Nephron progenitor cell (in vitro differentiated cells): ENCODE measurements at places on chromosomes 7 and 10.
A peak's percentile ranks its signal among the peaks of the same experiment; 100 is the strongest.

DNA sequence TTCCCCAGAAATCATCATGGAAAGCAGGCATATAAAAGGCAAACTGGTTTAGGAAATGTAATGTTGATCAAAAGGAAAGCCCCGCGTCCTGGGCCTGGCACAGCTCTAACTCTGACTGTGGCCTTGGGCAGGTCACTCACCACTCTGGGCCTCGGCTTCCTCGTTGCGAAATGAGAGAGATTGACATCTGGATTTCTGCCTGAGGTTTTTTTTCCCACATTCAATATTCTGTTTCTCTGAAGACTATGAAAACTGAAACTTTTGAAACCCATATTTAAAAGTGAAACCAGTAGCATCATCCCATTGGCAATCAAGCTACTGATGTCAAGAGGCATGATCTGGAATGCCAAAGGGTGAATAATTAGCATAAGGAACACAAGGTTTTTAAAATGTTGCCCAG, 369.7 kb upstream of the NPVF start:
- H3K4me3 ChIP-seq, result no peak overlapping the region
- H3K4me1 ChIP-seq, result peaks cover 53% of the 10 kb centered on the region
- peak overlapping the region; percentile 96 for H3K27ac ChIP-seq

DNA sequence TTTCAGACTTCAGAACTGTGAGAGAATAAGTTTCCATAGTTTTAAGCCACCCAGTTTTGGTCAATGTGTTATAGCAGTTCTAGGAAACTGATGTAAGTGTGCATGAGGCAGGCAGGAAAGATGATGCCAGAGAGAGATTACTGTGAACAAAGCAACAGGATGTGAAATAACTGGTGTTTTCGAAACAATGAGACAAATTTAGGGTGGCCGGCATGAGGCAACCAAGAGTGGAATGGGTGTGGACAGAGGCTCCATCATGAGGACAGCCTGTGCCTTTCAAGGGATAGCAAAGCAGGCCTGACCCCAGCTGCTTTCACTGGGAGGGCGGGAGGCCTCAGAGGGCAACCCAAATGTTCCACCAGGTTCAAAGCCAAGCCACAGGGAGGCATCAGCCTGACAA, 67.3 kb upstream of the UCN3 start:
- H3K36me3 ChIP-seq, result no peaks in the 10 kb centered on the region
- no peak overlapping the region for H3K4me3 ChIP-seq
- no peak for DNase-seq
- H3K4me1 ChIP-seq, result peaks cover 19% of the 10 kb centered on the region

DNA sequence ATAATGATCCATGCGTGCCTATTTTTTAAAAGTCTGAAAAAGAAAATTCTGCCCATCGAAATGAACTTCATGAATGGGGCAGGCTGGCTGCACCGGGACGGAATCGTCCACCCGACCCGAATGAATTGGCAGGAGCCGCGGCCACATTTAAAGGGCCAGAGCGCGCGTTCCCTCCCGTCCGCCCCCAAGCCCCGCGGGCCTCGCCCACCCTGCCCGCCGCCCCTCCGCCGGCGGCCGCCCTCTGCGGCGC, 319 bp upstream of the GATA3 start:
- H3K4me1 ChIP-seq, result peaks cover 61% of the 10 kb centered on the region
- H3K4me3 ChIP-seq, result peak overlapping the region; percentile 87
- H3K27ac ChIP-seq, result no peak overlapping the region
- no peak for DNase-seq

DNA sequence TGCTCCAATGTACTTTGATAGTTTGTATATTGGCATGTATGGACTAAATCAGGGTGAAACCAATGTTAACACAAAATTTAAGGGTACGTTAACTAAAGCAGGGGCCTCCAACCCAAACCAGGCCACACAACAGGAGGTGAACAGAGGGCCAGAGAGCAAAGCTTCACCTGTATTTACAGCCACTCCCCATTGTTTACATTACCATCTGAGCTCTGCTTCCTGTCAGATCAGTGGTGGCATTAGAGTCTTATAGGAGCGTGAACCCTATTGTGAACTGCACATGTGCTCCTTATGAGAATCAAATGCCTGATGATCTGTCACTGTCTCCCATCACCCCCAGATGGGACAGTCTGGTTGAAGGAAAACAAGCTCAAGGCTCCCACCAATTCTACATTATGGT, 62.0 kb upstream of the SCIN start:
- H3K4me1 ChIP-seq, result no peaks in the 10 kb centered on the region
- no peak for DNase-seq
- H3K27ac ChIP-seq, result no peak overlapping the region

DNA sequence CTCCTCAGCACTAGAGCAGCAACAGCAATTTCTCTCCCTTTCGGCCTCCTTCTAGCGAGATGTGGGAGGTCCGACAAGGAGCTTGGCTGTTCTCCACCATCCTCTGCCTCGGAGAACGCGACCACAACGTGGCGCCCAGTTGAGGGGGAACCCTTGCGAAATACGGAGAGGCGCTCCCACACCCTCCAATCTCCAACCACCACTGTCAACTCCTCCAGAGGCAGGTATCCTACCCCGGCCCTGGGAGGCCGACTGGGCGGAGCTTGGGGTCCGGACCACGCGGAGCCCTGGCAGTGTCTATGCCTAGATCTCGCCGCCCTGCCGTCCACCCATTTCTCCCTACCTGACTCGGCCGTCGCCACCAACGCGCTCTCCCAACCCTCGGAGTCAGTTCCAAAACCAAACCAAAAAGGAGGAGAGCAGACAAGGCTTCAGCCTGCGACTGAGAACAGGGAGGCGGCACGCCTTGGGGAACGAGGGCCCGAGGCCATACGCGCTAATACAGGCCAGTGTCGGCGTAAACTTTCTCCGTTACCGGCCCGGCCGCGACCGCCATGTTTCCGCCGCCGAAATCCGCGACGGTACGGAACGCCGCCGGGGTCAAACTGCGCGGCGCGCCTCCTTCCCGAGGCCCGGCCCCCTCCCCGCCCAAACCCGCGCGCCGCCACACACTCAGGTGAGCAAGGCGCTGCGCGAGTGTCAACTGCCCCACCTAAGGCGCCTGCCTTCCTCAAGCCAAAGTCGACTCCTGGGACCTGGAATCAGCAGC, at the start of gene TMEM168:
Gene TMEM168, minus strand, starts transcription at position 577 of the 769 bp plus-strand sequence. CDS start 5,568 bp downstream, outside the sequence.
- peak within 1 kb of the TSS; percentile 12 for H3K27ac ChIP-seq
- peak within 1 kb of the TSS; percentile 91 for H3K4me3 ChIP-seq
- no peaks in the 10 kb centered on the region for H3K27me3 ChIP-seq
- peaks cover 19% of the 10 kb centered on the region for H3K4me1 ChIP-seq
- peak; percentile 79 for DNase-seq
- H3K36me3 ChIP-seq, result peaks cover 23% of the 10 kb centered on the region

DNA sequence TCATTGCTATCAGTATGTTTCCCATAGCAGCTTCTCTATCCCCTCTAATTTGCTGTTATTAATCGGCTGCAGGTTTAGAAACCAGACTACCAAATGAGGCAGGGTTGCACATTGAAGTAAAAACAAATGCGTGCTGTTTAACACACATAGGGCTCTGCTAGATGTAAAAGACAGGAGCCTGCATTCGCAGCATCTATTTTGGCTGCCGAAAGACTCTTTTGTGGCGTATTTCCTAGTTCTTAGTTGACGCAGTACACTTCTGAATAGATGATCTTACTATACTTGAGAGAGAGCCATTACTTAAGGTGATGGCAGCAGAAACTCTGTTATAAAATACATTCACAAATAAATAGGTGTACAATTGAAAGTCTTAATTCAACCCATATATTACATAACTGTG, 21.4 kb downstream of the SGCE start:
- H3K27ac ChIP-seq, result no peak overlapping the region
- H3K36me3 ChIP-seq, result peaks cover 15% of the 10 kb centered on the region
- no peak for DNase-seq
- no peak overlapping the region for H3K4me3 ChIP-seq
- no peaks in the 10 kb centered on the region for H3K27me3 ChIP-seq

GRCh38 chr10:67487906-67488619, 207.9 kb downstream of the CTNNA3 start:
- DNase-seq, result no peak
- H3K27me3 ChIP-seq, result peaks cover 4% of the 10 kb centered on the region
- no peaks in the 10 kb centered on the region for H3K36me3 ChIP-seq
- H3K27ac ChIP-seq, result no peak overlapping the region

GRCh38 chr10:26378861-26379294, 59.3 kb upstream of the APBB1IP start:
- peaks cover 17% of the 10 kb centered on the region for H3K4me1 ChIP-seq
- H3K4me3 ChIP-seq, result no peak overlapping the region
- peaks cover 12% of the 10 kb centered on the region for H3K27me3 ChIP-seq
- H3K36me3 ChIP-seq, result no peaks in the 10 kb centered on the region
- H3K27ac ChIP-seq, result no peak overlapping the region
- no peak for DNase-seq

- peaks cover 5% of the 10 kb centered on the region for H3K36me3 ChIP-seq
- H3K27me3 ChIP-seq, result no peaks in the 10 kb centered on the region
- no peak overlapping the region for H3K27ac ChIP-seq
Observed at GRCh38 chr7:7870555-7870954, 98.0 kb upstream of the GLCCI1 start.

DNA sequence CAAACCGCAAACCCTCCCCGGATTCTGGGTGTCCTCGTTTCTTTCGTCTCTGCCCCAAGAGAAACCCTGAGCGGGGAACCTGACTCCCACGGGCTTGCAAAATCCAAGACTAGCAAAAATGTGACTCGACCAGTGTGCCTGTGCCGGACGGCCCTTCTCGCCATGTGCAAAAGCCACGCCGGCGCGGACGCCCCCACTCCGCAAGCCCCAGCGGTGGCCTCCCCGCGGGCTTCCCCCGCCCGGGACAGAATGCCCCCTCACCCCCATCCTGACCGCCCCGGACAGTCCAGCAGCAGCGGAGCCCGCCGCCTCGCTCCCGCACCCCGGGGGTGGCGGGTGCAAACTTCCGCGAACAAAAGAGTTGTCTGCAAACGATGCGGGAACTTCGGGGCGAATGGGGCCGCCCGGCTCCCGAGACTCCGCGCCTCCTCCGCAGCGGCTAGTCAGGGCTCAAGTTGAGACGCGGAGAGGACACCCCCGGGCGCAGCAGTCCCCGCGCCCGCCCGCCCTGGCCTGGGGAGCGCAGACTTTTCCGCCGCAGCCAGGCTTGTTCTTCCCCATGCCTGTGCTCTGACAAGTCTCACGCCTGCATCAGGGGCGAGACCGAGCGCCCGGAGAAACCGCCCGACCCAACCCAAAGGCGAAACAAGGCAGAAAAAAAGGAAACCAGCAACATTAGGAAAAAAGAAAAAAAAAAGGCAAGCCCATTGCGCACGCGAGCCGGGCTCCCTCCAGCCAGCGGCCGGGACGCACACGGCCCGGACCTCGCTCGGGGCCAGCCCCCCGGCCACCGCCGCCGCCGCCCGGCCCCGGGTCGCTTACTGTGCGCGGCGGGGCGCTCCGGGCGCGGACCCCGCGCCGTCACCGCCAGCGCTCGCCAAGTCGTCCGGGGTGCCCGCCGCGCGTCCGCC, 732 bp downstream of the FAM53B start:
- peak overlapping the region; percentile 90 for H3K27ac ChIP-seq
- H3K4me3 ChIP-seq, result peak overlapping the region; percentile 97
- peaks cover 63% of the 10 kb centered on the region for H3K4me1 ChIP-seq
- peaks cover 4% of the 10 kb centered on the region for H3K27me3 ChIP-seq
- no peaks in the 10 kb centered on the region for H3K36me3 ChIP-seq
- DNase-seq, result peak; percentile 52

- peaks cover 13% of the 10 kb centered on the region for H3K27me3 ChIP-seq
- no peaks in the 10 kb centered on the region for H3K4me1 ChIP-seq
Observed at GRCh38 chr7:26143298-26144048, 8.5 kb upstream of the NFE2L3 start.

GRCh38 chr7:103343758-103344452, 662 bp downstream of the DNAJC2 start:
- peaks cover 34% of the 10 kb centered on the region for H3K36me3 ChIP-seq
- peaks cover 6% of the 10 kb centered on the region for H3K27me3 ChIP-seq
- H3K4me3 ChIP-seq, result peak overlapping the region; percentile 91
- DNase-seq, result peak; percentile 24

- H3K27me3 ChIP-seq, result peaks cover 72% of the 10 kb centered on the region
- no peaks in the 10 kb centered on the region for H3K36me3 ChIP-seq
- peak overlapping the region; percentile 76 for H3K4me3 ChIP-seq
- no peaks in the 10 kb centered on the region for H3K4me1 ChIP-seq
Observed at GRCh38 chr7:158585721-158586498, 1.7 kb downstream of the PTPRN2 start.

- no peak overlapping the region for H3K27ac ChIP-seq
- DNase-seq, result no peak
- peaks cover 75% of the 10 kb centered on the region for H3K36me3 ChIP-seq
- no peaks in the 10 kb centered on the region for H3K27me3 ChIP-seq
- no peak overlapping the region for H3K4me3 ChIP-seq
Observed at GRCh38 chr10:35043796-35044344, 46.3 kb downstream of the CUL2 start.

- H3K27me3 ChIP-seq, result peaks cover 9% of the 10 kb centered on the region
- DNase-seq, result no peak
- H3K4me1 ChIP-seq, result peaks cover 14% of the 10 kb centered on the region
- H3K4me3 ChIP-seq, result no peak overlapping the region
- H3K27ac ChIP-seq, result no peak overlapping the region
- no peaks in the 10 kb centered on the region for H3K36me3 ChIP-seq
Observed at GRCh38 chr10:112209684-112210131, 26.1 kb upstream of the GPAM start.

- DNase-seq, result no peak
- H3K4me1 ChIP-seq, result peaks cover 94% of the 10 kb centered on the region
- H3K36me3 ChIP-seq, result no peaks in the 10 kb centered on the region
- peak overlapping the region; percentile 23 for H3K4me3 ChIP-seq
Observed at GRCh38 chr7:36204929-36205635, 52.0 kb downstream of the EEPD1 start.

GRCh38 chr10:6602700-6603084, 22.6 kb upstream of the PRKCQ start:
- no peak overlapping the region for H3K27ac ChIP-seq
- no peaks in the 10 kb centered on the region for H3K36me3 ChIP-seq
- no peaks in the 10 kb centered on the region for H3K4me1 ChIP-seq
- H3K27me3 ChIP-seq, result peaks cover 7% of the 10 kb centered on the region
- no peak for DNase-seq
- H3K4me3 ChIP-seq, result no peak overlapping the region

DNA sequence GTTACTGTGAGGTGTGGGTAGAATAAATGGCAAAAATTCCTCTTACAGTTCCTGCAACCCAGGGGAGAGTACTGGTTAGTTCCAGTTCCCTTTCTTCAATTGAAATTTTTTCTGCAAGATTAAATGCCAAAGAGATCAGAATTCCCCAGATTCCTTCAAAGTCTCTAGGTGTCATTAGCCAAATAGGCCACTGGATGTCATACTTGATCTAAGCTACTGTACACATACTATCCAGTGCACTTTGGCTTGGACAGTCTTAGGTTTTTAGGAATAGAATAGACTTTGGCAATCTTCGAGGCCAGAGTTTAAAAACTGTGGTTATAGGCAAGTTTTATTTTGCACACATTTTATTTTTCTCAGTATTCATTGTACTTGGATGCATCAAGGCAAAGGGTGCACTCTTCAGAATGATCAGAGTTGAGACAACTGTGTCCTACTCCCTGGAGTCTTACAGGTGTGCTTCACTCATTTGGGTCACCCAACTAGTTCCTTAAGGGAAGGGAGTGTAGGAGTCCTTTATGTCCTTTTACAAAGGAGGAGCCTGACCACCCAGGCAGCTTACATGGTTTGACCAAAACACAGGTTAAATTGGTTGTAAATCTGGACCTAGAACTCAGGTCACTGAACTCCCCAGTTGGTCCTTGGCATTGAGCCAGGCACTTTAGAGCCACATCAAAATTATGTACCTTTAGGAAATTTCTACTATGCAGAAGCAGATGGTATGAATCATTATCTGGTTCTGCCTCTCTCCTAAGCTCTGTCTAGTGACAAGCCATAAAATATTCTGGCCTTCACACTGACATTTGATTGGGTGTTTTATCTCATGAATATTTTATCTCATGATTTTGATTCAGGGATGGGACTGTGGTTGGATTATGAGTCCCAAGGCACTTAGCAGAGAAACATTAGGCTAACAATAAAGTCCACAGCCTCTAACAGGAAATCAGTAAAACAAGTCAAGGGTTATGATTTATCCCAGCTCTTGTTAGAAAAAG, 49.5 kb downstream of the ASAH2B start:
- H3K36me3 ChIP-seq, result no peaks in the 10 kb centered on the region
- no peak for DNase-seq
- peaks cover 8% of the 10 kb centered on the region for H3K27me3 ChIP-seq
- H3K4me3 ChIP-seq, result no peak overlapping the region
